EL (cell line): ENCODE measurements at places on chromosomes 16 and 17.
A peak's percentile ranks its signal among the peaks of the same experiment; 100 is the strongest.

DNA sequence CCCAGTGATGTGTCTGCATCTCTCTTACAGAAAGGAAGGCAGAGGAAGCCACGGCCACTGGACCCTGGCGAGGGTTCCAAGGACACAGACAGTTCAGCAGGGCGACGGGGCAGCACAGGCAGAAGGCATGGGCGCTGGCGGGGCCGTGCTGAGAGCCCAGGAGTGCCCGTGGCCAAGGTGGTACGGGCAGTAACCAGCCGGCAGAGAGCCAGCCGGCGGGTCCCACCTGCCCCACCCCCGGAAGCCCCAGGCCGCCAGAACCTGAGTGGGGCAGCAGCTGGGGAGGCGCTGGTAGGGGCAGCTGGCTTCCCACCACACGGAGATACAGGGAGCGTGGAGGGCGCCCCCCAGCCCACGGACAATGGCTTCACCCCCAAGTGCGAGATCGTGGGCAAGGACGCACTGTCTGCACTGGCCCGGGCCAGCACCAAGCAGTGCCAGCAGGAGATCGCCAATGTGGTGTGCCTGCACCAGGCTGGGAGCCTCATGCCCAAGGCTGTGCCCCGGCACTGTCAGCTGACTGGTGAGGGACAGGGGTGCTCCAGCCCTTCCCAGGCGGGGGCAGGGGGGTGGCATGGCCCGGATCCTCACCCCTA, 7.8 kb downstream of the XYLT2 start:
- DNase-seq: no peak

- DNase-seq: no peak
Observed at GRCh38 chr16:56350491-56351405, 74.6 kb downstream of the AMFR start.

- no peak for DNase-seq
Observed at GRCh38 chr17:383771-384621, 31.4 kb upstream of the RPH3AL start.

- DNase-seq: peak; percentile 87
Observed at GRCh38 chr16:80274576-80275191, 266.1 kb upstream of the DYNLRB2 start.

GRCh38 chr17:79981090-79981489, 54.6 kb downstream of the TBC1D16 start:
- no peak for DNase-seq

DNA sequence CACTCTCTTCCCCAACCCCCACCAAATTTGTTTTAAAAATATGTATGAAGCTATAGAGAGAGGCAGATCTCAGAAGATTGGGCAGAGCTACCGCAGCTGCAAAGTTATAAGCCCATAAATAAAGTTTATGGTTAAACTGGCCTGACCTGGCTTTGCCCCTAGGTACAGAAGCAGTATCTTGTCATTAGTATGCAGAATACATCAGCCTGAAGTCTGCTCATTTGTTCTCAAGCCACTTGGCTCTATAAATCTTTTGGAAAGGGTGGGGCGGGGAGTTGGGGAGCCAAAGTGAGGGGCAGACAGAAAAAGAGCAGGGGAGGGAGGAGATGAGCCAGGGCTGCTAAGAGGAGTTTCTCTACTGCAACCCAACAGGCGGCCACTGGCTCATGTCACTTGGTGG, 113.2 kb downstream of the SOX9 start:
- no peak for DNase-seq

DNA sequence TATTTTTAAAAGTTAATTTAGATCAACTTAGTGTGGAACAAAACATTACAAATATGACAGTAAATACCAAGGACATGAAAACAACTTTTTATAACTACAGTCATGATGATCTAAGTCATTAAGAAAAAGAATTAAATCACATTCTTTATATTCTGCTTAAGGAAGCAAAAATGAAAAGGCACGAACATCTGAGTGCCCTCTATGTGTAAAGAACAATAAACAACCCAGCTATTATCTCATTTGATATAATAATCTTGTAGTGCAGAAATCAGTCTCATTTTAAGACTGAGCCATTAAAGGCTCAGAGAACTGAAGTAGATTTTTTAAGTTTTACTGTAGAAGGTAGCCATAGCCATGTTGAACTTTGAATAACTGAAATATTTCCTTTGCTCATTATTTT, 13.4 kb downstream of the MYO1D start:
- DNase-seq: no peak

DNA sequence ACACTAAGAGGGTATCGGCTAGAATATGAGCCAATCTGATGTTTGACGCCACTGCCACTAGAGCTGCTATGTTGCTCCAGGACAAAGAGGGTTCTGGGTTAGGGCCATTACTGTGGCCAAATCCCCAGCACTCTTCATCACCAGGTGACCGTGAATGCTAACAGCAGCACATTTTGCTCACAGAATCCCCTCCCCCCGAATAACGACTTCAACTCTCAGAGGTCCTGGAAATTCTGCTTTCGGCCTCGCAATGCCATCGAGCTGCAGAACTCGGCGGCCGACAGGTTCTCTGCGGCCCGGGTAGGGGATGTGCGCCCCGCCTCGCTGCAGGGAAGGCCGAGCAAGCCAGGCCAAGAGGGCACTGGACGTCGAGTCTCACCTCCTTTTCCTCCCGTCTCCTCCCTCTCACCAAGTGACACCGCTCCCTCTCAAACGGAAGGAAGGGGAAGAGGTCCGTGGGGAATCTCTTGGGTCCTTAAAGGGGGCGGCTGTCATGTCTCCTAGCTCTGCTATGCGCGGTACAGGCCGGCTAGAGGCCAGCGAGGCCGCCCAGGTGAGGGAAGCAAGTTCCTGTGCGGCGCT, 31.9 kb downstream of the CDK5R1 start:
- no peak for DNase-seq

GRCh38 chr17:75386430-75386829, 19.0 kb downstream of the GRB2 start:
- DNase-seq: no peak

DNA sequence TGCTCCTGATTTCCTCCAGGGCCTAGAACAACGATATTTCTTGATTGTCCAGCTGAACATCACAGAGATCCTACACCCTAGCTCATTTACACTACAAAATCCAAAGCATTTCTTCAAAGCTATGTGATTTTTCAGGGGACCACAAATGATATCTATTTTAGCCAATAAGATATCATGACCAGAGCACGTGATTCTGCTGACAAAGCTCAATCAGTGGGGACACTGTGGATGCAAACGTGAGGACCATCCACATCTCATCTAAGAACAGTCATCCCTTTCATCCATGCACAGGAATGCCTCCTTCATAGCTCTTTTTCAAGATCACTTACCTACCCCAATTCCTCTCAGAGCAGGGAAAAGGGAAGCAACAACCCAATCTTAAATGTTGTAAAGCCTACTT, 56.9 kb downstream of the ACSM2B start:
- no peak for DNase-seq

DNA sequence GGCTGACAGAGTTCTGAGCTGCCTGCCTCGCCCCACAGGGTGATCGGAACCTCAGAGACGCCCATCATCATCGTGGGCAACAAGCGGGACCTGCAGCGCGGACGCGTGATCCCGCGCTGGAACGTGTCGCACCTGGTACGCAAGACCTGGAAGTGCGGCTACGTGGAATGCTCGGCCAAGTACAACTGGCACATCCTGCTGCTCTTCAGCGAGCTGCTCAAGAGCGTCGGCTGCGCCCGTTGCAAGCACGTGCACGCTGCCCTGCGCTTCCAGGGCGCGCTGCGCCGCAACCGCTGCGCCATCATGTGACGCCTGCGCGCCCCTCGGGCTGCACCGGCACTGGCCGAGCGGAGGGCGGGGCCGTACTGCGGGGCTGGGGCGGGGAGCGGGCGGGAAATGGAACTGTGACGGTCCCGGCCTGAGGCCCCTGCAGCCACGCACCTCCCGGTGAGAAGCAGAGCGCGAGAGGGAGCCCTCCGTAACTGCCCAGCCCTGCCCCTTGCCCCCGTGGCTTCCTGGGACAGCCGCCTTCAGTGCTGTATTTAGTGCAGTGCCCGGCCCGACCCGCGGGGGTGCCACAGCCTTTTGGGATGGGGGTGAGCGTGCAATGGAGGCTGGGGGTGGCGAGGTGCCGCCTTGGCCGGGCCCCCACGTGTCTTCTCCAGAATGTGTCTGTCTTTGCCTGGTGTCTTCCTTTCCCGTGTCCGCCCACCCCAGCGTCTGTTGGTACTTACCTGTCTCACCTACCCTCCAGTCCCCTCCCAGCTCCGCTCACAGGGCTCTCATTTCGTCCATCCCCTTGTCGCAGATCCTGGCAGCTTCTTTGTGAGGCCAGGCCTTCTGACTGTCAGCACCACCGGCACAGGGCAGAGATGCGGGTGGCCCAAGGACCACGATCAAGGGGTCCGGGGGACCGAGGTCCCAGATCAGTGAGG, 9.8 kb downstream of the RASL10B start:
- no peak for DNase-seq

DNA sequence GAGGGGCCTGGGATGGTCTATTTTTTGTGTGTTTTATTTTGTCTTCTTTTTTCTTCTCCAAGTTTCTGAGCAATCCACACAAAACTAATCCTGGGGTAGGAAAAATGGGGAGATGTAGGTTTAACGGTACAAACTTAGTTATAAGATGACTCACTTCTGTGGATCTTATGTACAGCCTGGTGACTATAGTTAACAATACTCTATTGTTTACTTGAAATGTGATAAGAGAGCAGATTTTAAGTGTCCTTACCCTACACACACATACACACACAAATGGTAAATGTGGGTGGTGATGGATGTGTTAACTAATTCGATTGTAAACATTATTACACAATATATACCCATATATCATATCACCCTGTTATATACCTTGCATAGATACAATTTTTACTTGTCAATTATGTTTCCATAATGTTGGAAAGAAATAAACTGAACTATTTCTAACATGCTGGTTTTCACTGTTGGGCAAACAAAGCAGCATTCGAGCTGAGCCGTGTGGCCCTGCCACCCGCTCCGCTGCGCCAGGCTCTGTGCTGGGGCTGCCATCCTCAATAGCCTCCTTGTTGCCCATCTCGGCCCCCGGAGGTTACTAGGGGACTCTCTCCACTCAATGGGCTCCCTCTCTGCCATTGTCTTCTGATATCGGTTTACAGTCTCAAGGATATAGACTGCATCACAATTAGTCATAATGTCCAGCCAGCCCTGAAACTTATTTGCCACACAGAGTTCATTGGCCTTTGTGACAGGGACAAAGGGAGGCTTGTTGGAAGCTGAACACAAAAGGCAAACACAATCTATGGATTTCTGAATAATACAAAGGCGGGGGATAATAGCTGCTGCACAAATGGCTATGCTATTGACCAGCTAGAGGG, 380.3 kb upstream of the MAF start:
- no peak for DNase-seq

GRCh38 chr16:56532714-56533113, 12.9 kb upstream of the BBS2 start:
- DNase-seq: no peak

DNA sequence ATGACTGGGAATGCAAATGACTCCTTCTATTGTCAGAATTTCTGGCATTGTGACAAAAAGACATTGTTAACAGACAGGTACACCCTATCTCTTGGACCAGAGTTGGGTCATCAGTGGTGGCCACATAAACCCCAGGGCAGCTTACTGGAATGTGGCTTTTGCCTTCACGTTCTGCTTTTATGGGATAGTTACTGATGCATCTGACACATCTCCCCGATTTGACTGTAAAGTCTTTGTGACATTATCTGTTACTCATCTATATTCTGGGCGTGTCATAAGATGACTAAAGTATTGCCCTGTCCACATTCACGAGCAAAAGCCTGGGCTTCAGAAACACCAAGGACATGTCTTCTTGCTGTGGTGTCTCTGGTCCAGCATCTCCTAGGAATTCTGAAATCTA, 18.7 kb upstream of the AQP8 start:
- DNase-seq: peak; percentile 50

DNA sequence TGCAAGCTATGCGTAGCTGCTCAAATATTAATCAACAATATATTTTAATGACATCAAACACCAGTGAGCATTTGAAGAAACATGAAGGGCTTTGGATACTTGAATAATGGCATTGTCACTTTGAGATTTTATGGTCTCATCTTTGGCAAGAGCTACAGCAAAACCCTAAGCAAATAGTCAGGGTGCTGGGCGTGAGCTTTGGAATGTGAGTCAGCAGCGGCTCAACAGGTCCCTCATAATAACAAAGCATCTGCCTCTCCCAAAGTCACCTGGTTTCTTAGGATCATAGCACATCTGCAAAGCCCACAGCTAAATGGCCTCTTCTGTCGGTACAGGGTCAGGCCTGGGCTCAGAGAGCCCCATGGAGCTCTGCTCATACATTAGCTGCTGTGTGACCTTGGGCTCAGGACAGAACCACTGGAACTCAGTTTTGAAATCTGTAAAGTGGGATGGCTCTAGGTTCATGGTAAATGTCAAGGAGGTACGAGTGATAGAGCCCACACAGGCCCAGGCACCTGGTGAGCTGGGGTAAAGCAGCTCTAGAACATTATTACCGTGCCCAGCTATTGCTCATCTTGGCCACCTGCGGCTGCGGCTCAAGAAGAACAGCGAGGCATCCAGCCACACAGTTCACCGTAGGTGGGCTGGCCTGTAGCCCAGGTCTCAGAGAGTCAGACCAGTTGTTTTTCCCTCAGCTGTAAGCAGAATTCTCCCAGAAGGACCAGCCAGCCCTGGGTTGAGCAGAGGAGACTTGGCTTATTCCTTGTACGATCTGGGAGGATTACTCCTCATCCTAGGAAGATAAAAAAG, 544.5 kb upstream of the CDH11 start:
- DNase-seq: no peak

- DNase-seq: peak; percentile 58
Observed at GRCh38 chr16:71230122-71230845, at the start of gene HYDIN. HYDIN (minus strand) TSS chr16:71230722; CDS start chr16:71186895, 43,827 bp downstream.

- no peak for DNase-seq
Observed at GRCh38 chr17:73952480-73953205, 250.8 kb upstream of the RPL38 start.

- DNase-seq: no peak
Observed at GRCh38 chr16:48176635-48177408, 21.0 kb upstream of the ABCC12 start.

GRCh38 chr16:86558355-86559193, 3.5 kb upstream of the MTHFSD start:
- no peak for DNase-seq

- no peak for DNase-seq
Observed at GRCh38 chr17:56908001-56908542, 5.8 kb downstream of the TRIM25 start.

DNA sequence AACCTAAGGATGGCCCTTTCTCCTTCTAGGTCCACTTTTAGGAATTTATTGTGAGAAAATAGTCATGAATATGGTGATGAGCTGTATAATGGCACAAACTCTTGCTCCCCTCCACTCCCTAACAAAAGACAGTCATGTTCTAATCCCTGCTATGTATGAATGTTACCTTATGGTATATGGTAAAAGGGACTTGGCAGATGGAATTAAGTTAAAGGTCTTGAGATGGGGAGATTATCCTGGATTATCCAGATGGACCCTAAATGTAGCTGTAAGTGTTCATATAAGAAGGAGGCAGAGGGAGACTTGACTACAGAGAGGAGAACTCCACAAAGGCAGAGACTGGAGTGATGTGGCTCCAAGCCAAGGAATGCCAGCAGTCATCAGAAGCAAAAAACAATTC, 296.1 kb downstream of the SOX9 start:
- no peak for DNase-seq

- DNase-seq: peak; percentile 37
Observed at GRCh38 chr16:47574091-47575054, 113.2 kb downstream of the PHKB start.
